ENCODE measurements at places on chromosomes 6 and 20.

DNA sequence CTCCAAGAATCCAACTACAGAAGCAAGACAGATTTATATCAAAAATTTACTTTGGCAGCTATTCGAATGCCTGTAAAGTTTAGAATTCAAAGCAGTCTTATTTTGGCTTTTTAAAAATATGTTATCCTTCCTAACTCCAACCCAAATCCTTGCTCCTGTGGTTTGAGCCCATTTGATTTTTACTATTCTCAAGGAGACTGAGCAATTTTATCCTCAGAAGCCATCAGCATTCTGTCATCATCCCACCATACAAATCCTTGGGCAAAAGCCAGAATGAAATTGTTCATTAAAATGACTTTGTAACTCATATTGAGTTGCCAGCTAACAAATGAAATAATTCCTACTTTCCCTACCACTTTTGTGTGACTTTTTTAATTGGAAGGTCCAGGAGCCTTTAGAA, 392.8 kb downstream of the ADGRB3 start:
- DNase-seq: no peak

GRCh38 chr20:63828124-63828523, 2.9 kb downstream of the ZBTB46 start:
- no peak for DNase-seq

DNA sequence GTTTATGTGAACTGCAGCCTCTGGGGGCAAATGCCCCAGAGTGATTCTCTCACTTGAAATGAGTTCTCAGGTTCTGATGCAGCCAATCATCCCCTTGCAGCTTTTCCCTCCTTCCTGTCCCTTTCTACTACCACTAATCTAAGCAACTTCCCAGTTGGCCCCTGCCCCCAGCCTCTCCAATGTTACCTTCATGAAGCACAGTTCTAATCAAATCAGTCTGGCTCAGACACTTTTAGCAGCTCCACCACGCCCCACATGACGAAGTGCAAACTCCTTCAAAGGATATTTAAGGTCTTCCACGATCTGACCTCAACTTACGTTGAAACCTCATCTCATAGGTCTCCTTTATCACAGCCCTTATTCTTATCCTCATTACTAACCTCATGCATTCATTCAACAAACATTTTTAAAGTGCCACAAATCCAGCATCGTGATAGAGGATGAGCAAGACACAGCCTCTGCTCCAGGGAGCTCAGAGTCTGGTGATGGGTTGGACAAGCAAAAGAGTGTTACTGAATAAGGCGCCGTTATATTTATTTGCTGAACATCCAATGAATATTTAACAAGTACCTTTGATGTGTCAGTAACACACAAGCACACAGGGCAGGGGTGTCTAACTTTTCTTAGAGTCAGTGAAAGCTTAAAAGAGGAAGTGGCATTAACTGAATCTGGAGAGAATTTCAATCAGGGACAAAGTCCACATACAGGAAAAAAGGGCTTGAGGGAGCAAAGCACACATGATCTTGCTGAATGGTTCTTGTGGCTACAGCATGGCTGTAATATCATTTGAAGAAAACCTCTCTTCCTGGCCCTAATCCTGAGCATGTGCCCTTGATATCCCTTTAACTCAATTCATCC, 20.4 kb upstream of the DTNBP1 start:
- peak; percentile 34 for DNase-seq

DNA sequence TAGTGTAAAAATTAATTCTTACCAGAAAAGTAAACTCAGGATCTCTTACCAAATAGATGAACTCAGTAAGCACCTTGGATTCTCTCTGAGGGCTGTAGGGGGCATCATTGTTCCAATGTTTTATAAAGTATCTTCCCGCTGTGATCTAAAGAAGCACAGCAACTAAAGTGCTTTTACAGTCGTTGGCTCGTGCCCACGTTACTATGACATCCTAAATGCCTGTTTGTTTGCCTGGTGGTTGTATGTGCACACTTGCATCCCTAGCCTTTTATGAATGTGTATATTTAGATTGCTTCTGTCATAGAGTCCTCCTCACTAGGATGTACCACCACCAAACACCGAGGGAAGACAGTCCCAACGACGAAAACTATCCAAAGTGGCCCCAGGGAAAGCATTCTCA, 34.5 kb downstream of the SLX4IP start:
- DNase-seq: peak; percentile 32

DNA sequence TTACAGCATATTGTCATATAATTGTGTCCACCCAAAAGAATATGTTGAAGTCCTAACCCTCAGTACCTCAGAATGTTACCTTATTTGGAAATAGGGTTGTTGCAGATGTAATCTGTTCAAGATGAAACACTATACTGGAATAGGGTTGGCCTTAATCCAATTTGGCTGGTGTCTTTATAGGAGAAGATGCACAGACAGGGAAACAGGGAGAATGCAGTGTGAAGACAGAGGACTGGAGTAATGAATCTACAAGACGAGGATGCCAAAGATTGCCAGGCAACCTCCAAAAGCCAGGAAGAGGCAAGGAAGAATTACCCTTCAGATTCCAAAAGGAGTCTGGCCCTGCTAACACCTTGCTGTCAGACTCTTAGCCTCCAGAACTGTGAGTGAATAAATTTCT, 482.9 kb downstream of the PTPRT start:
- no peak for DNase-seq

- DNase-seq: no peak
Observed at GRCh38 chr6:108744244-108744972, 103.8 kb upstream of the ARMC2 start.

DNA sequence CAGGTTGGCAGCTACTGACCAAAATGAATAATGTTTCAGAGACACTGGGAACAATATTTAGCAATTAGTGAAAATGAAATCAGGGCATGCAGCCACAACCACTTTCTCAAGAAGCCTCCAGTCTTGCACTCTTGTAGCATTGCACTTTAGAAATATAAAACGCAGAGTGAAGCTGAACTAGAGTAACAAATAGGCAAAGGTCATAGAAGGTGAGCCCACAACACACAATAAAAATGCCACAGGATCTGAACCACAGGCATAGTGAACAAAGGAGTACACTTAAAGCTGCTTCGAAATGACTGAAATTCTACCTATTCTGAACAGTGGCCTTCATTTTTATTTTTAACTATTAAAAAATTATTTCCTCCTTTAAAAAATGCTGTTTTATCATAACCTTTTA, 25.0 kb downstream of the DDO start:
- no peak for DNase-seq

DNA sequence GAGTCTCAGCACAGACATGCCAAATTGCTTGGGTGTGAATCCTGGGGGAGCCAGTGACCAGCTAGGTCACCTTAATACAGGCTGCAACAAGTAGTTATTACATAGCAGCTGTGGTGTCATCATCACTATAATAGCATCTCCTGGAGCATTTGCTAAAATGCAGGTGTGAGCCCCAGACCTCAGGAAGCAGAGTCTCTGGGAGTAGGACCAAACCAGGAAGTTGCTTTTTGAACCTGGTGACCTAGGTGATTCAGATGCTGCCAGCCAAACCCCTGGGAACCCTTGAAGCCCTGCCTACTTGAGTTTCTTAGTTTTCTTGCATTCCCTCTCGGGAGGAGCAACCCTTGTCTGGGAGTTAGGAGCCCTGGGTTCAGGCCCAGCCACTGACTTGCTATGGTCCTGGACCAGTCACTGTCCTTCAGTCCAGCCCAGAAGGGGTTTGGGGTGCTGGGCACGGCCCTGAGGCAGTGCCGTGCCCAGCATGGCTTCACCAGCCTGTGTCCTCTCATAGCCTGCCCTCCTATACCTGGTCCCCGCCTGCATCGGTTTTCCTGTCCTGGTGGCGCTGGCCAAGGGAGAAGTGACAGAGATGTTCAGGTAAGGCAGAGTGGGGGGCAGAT, 39.3 kb upstream of the ID1 start:
- no peak for DNase-seq

- no peak for DNase-seq
Observed at GRCh38 chr20:46081074-46081473, 8.7 kb downstream of the NCOA5 start.

- DNase-seq: no peak
Observed at GRCh38 chr6:101597693-101598092, 204.2 kb downstream of the GRIK2 start.

DNA sequence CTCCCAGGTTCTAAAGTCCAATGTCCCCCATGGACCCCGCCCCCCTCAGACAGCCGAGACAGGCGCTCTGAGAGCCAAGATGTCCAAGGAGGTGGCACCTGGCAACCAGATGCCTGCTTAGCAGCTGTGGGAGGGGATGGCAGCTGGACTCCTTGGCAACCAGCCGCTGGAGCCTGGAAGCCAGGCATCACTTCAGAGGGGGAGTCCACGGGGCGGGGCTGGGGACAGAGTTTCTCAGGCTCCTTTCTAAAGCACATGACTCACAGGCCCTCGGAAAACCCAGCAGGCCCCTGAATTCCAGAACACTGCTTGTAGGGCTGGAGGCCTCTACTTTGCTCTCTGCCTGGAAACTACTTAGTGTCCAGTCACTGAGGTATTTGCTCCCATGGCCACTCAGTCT, 51.5 kb downstream of the PREX1 start:
- DNase-seq: no peak

DNA sequence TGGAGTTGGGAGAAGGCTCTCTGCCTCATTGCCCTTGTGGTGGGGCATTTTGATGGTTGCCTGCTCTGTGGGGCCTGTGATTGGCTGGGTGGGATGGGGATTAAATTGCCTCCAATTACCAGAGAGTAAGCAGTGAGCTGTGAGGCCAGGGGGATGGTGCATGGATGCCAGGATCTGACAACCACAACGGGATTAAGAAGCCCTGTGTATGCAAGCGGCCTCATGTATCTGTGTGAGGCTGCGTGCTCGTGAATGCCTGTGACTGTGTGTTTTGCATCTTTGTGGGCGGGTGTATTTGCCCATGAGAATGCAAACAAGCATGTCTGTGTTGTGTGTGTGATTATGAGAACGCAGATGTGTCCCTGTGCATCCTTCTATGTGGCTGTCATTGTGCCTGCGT, 46.1 kb downstream of the CD40 start:
- no peak for DNase-seq
